ENCODE measurements at places on chromosomes 6 and 20. TPM values are rescaled to one million over a fixed set of nuclear protein-coding genes. Genes with fewer than 3 reads are reported as not detected.

- no peak for DNase-seq
Measured at GRCh38 chr6:18501663-18502013, 114.5 kb downstream of the RNF144B start.

DNA sequence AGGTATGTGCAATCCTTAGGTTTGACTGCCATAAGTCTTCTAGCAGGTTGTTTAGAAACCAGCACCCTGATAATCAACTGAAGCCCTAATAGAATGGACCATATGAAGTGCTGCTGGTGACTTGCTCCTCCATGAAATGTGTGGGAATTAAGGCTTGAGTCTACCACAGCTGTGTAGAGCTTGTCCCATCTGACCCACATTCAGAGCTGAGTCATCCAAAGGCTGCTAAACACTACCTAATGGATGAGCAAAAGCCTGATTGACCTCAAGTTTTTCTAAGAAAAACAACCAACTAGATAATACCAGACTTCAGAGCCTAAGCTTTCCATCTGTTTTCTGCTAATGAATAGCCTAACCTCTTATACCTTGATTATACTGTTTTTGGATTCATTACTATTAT is 120.3 kb upstream of the MOCS1 start:
- DNase-seq, result no peak

DNA sequence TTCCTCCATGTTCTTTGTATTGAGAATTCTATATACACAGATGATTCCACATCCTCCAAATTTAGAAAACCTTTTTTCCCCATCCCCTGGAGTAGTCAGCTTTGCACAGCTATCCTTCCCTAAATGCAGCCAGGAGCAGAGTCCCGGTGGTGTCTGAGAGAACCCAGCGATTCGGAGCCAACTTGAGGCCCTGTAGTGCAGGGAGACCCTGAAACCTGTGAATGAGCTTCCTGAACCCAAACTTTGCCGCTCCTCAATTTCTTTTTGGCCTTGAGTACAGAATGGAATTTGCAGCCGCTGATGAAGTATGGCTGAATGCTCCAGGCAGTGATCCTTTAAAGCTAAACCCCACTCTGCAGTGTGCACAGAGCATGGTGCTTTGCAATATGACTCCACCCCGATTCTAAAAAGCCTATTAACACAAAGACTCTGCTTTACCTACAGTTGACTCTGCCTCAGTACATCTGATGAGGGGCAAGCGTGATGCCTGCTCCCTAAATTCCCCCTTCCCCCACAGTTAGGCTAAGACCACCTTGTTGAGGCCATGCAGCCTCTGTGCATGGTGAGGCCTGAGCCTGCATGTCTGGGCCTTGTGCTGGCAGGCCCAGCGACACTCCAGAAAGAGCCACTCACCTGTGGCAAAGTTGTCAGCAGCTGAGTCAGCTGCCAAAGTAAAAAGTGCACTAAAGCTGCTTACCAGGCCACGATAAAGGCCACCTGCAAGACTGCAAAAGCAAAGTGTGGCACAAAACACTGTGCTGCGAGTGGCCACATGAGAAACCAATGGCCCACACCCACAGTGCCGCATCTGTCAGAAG is 82.1 kb downstream of the PLEKHG1 start:
- DNase-seq, result no peak

- DNase-seq, result no peak
Measured at GRCh38 chr6:102619585-102619984, 1226.1 kb downstream of the GRIK2 start.

DNA sequence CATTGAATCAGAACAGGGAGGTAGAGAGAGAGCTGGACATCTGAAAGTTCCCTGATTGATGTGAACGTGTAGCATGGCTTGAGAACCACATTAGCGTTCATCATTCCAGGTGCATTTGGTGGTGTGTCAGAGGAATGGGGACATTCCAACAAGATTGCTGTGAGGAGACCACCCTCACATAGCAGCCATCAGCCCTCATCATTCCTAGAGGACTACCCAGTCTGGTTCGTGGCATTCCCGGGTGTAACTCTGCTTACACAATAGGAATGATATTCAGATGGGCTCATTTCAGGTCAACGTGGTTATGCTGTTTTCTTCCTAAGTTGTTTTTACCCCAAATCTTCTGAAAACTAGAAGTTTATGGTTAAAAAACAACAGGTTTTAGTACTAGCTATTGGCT is 62.2 kb upstream of the KLHL31 start:
- DNase-seq, result no peak

DNA sequence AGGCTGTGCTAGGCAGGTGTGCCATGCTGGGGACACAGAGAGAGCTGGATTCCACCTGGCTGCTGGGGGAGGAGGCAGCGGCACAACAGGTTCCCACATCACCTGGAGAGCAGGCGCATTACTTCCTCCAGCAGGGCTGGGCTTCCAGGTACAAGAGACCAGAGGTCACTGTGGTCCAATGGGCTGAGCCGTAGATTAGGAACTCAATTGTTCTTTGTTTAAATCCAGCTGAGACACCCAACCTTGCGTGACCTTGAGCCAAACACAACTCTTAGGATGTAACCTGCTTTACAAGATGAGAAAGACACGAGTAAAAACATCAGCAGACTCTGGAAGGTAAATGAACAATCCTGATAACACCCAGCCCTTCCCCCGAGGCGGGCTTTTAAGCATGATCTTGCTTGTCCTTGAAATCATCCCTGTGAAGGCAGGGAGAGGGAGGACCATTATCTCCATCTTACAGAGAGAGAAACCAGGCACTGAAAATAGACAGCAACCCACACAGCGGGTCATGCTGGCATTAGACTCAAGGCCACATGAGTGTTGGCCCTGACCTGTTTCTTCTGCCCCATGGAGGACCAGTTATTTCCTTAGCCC is 216.5 kb upstream of the RREB1 start:
- no peak for DNase-seq

- no peak for DNase-seq
Measured at GRCh38 chr6:169324656-169325459, 71.2 kb upstream of the THBS2 start.

DNA sequence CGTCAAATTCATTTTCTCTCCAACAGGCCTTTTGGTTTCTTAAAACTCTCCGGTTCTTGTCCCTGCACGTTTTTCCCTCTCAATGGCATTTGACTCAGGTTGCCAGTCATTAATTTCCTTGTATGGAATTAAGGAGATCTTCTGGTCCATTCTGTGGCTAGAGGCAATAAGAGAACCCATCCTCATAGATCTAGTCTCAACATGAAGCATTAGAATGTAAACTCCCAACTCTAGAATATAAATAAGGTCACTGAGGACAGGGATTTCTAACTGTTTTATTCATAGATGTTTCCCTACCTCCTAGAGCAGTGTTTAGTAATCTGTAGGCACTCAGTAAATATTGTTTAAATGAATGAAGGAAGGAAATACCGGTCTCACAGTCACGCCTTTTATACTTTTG is 185.2 kb upstream of the FLRT3 start:
- no peak for DNase-seq

DNA sequence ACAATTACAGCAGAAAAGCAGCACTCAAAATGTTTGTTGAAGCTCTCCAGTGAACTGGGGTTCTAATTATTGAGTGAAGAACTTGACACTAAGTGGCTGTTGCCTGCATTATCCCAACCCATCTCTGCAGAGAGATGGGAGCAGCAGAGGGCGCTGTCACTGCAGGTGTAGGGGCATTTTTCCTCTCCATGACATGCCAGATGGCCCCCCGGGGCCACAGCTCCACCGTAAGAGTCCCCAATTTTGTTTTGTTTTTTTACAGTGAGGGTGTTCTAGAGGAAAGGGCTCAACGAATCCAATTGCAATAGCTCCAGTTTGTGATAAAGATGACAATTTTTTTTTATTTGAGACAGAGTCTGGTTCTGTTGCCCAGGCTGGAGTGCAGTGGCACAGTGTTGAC is 1.9 kb upstream of the FUCA2 start:
- no peak for DNase-seq

DNA sequence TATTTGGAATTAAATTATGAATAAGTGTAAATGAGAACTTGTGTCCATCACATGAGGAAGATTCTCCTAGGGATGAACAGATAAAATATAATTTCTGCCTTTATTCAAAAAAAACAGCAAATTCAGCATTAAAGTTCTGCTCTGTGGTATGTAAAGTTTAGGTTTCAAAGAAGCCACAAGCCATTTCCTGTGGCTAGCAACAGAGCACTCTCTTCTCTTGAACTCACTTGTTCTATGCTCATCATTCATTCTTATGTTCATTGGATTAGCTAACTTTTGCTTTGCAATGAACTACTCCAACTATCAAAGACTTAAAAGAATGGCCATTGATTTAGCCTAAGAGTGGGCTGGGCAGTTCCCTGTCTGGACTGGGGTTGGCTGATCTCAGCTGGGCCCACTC is 20.8 kb upstream of the SNRPB2 start:
- DNase-seq, result no peak

ARMC2 gene
- total RNA-seq, result 2.2 TPM

MYCT1 gene
- total RNA-seq, result 65.6 TPM

SLC17A4 gene
- total RNA-seq, result not detected

NFS1 gene
- 16.1 TPM for total RNA-seq

NHLRC1 gene
- total RNA-seq, result 3.1 TPM

EYS gene
- 0.12 TPM for total RNA-seq

SLC22A7 gene
- not detected for total RNA-seq

ID4 gene
- total RNA-seq, result 102 TPM

SLC17A3 gene
- not detected for total RNA-seq

F13A1 gene
- total RNA-seq, result 134 TPM

Data from omental fat pad (tissue), 4 donors.